ENCODE measurements at places on chromosomes 7 and 10.

DNA sequence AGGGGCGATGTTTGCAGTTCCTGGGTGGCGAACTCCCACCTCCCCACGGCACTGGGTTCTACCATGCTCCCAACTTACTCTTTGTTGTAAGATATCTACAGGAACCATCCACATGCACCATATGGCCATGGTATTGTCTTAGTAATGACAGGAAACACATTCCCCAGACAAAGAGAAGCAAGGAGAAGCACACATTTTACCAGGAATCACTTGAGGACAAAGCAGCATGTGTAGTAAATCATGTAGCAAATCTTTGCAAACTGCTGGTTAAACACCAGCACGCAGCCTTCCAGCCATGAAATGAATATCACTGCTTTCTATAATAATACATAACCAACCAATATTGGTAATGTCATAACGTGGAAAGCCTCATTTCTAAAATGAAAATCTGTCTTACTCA is 101.2 kb downstream of the NRP1 start:
- DNase-seq: no peak

- no peak for DNase-seq
Measured at GRCh38 chr7:55556492-55556891, 15.8 kb downstream of the VOPP1 start.

DNA sequence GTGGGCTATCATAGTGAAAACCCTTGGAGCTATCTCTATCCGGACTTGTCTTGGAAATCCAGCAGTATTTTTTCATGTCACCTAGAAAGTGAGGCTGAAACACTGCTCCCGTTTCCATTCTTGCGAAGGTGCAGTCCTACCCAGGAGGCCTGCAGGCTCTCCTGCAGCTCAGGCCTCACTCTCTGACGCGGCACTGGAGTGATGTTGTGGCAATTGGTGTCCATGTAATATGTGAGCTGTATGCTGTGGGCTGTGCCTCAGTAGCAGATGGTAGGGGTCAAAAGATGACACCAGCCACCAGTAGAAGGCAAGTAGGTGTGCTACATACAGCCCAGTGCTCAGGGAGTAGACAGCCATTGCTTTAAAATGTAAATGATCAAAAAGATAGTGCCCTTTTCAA is 28.1 kb upstream of the ZNF680 start:
- no peak for DNase-seq

GRCh38 chr7:29806995-29807841 is 910 bp downstream of the WIPF3 start:
- no peak for DNase-seq

DNA sequence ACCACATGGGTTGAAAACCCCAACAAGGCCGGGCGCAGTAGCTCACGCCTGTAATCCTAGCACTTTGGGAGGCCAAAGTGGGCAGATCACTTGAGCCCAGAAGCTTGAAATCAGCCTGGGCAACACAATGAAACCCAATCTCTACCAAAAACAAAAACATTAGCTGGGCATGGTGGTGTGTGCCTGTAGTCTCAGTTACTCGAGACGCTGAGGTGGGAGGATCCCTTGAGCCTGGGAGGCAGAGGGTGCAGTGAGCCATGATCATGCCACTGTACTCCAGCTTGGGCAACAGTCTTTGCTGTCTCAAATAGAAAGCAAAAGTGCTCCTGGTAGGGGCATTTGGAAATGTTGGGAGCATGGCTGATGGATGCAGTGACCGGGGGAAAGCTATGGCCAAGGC is 209.6 kb upstream of the PLXNA4 start:
- no peak for DNase-seq

DNA sequence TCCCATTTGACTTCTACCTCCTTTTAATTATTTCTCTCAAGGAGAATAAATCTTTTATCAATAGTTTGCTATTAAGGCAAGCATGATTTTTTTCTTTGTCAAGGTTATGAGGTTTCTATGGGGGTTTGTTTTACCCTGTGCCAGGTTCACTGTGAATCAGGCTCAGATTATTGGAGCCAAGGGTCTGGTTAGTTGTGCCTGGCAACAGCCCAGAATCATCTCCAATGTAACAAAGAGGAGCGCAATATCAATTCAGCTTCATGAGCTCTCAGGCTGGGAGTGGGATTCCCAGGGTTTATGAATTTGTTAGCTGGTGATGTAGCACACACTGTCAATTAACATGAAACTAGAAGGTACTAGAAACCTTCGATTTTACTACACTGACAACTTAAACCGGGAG is 73.2 kb downstream of the AASS start:
- DNase-seq: no peak

GRCh38 chr10:8758029-8758428 is 703.5 kb downstream of the GATA3 start:
- DNase-seq: no peak
